Thoracic aorta (tissue), 2 donors: ENCODE measurements at places on chromosomes 2 and 18. TPM values are rescaled to one million over a fixed set of nuclear protein-coding genes. Genes with fewer than 3 reads are reported as not detected.

- no peak for DNase-seq
Observed at GRCh38 chr2:71950256-71951082, 197.2 kb downstream of the CYP26B1 start.

GRCh38 chr2:86037141-86037794 lies 68.4 kb downstream of the POLR1A start:
- peak; percentile 55 for DNase-seq

DNA sequence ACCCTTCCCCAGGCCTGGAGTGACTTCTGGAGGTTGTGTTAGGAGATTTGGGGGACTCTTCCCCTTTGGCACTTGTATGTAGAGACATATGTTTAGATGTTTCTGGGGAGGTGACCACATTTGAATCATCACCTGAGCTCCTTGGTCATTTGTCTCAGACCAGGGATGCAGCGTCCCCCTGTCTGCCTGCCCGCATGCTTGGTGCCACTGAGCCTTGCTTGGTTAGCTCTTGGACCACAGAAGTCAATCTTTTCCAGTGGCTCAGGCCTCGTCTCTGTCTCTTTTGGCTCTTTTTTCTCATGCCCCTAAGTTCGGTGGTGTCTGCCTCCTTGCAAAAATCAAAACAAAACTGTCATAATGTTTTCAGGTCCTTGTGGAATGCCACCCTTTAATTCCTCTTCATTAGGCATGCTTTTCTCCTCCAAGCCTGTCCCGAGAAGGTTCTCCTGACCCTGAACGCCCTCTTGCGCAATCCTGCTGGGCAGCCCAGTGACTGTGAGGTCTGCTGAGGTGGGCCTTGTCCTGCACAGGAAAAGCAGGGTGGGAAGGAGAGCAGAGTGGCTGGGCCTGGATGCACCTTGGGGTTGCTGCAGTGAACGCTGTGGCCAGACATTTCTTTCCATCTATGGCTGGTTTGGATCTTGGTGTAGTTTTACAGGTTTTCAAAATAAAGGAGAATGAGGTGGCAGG lies 24.9 kb downstream of the GLI2 start:
- DNase-seq: no peak

DNA sequence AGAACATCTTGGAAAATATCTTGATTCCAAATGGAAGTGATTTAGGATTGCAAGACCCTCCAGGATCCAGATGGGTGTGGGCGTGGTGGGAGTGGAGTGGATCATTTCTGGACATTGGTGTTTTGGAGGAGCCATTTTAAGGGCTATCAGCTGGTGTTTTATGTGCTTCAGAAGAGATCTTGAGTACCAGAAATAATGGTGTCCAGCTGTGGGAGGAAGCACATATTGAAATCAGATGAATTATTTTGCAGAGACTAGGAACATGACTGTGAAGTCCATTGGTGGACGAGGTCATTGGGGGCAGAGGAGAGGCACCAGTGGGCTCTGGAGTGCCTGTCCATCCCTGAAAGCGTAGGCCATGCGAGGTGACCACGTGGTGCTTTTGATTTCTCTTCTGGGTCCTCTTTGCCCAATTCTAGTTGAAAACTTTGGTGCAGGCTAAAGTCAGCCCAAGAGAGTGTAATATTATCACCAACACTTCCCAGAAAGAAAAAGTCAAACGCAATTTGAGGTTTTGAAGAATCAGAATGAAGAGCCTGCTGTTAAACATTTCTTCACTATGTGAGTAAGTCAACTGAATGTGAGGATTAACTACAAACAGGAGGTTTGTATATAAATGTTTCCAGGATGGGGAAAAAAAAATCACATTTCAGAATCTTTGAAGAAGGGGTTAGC lies 31.6 kb downstream of the RNF144A start:
- no peak for DNase-seq

- DNase-seq: no peak
Observed at GRCh38 chr18:61954096-61954746, 61.4 kb upstream of the RNF152 start.

GRCh38 chr2:226794196-226794661 lies 5.4 kb downstream of the IRS1 start:
- no peak for DNase-seq

GRCh38 chr2:169693360-169693759 lies 845 bp downstream of the CFAP210 start:
- DNase-seq: no peak

DNA sequence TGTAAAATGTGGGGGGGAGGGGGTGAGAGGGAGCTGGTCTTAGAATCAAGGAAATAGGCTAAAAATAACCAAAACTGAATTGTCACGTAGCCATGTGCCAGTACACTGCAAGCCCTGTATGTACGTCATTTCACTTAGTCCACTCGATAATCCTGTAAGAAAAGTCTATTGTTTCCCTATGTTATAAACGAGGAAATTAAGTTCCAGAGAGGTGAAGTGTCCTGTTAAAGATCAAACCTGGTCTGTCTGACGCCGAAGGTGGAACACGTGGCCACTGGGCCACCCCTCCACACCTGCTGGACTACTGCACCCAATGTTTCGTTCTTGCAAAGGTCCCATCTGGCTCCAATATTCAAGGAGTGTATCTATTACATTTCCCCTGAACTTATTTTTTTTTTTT lies 29.6 kb downstream of the TFCP2L1 start:
- DNase-seq: no peak

DNA sequence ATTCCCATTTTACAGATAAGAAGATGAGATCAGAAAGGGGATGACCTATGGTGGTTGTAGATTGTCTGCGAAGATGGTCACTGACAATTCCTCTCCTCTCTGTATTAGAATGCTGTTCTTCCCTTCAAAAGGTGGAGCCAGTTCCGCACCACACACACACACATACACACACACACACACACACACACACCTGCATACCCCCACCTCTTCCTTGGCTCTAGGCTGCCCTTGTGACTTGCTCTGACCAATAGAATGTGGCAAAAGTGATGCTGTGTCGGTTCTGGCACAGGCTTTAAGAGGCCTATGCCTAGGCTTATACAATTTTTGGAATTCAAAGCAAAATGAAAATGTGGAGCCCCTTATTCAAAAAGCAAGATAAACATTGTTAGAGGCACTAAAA lies 88.0 kb downstream of the ZFP36L2 start:
- no peak for DNase-seq

- no peak for DNase-seq
Observed at GRCh38 chr18:47898696-47899095, 31.8 kb downstream of the SMAD2 start.

- DNase-seq: no peak
Observed at GRCh38 chr2:112149194-112149593, 11.0 kb downstream of the FBLN7 start.

GRCh38 chr2:235529621-235530020 lies 35.8 kb downstream of the AGAP1 start:
- DNase-seq: no peak

DNA sequence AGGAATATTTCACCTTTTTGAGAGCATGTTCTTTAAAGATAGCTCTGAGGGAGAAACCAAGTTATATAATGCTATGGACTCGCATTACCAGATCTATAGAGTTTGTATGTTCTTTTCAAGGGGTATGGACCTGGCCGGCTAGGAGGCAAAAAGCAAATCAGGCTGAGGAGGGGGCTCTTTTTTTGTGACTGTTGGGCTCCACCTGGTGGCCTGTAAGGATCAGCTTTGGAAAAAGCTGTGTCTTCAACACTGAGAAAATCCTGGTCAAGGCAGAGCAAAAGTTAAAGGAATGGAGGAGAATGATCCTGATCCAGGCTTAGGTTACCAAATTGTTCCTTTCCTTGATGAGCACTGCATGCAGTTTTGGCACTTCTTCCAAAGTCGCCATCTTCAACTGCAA lies 180.5 kb downstream of the DIS3L2 start:
- DNase-seq: no peak

- no peak for DNase-seq
Observed at GRCh38 chr2:56969513-56969912, 785.7 kb downstream of the CCDC85A start.

GRCh38 chr2:98507461-98507860 lies 62.8 kb downstream of the INPP4A start:
- DNase-seq: no peak

DNA sequence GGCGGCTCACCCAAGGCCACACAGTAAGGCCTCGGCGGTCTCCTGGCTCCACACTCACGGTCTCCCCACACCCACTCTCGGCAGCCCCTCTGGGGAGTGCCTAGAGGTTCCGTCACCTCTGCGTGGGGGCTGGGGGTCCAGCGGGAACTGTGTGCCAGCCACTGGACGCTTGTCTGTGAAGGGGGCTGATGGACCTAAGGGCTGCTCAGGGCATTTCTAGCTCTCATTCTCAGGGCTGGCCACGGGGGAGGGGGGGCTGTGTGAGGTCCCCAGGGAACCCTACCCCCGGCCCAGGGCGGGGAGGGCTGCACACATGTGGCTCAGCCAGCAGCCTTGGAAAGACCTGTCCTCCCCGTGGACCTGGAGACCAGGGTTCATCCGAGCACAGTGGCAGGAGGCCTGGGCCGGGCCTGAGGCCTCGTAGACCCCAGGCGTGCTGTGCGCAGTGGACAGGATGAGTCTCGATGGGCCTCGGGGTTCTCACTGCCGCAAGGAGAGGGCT lies 27.1 kb upstream of the ODC1 start:
- no peak for DNase-seq

DNA sequence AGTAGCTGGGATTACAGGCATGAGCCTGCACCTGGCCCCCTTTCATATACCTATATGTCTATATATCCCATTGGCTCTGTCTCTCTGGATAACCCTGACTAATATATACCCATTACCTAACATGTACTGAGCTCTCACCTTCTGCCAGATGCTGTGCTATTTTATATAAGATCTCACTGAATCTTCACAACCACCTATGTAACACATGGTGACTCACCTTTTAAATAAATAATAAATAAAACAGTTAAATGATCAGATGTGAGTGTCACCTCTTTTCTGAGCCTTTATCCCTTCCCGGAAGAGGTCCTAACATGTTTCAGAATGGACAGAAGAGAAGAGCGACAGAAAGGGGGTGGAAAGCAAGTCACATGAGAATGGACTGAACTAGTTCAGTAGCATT lies 123.1 kb downstream of the SPIRE1 start:
- no peak for DNase-seq

DNA sequence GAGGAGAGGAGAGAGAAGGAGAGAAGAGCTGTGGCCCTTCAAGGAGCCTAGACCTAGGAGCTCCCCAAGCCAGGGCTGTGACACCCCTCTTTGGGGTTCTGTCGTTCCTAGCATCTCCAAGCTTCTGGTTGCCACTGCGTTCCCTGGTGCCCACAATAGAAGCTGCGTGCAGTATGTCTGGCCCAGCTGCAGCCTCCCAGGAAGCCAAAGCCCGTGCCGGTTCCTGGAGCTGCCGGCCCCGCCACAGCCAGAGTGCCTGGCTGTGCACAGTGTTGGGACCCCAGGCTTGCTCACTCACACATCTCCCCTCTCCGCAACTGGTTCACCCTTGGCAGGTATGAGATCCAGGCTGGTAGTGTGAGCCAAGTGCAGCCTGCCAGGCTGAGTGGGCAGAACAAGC lies 367.7 kb upstream of the MC4R start:
- no peak for DNase-seq

- no peak for DNase-seq
Observed at GRCh38 chr2:134080386-134081089, 173.3 kb upstream of the MGAT5 start.

GRCh38 chr2:212249451-212249850 lies 289.2 kb downstream of the ERBB4 start:
- DNase-seq: no peak

DNA sequence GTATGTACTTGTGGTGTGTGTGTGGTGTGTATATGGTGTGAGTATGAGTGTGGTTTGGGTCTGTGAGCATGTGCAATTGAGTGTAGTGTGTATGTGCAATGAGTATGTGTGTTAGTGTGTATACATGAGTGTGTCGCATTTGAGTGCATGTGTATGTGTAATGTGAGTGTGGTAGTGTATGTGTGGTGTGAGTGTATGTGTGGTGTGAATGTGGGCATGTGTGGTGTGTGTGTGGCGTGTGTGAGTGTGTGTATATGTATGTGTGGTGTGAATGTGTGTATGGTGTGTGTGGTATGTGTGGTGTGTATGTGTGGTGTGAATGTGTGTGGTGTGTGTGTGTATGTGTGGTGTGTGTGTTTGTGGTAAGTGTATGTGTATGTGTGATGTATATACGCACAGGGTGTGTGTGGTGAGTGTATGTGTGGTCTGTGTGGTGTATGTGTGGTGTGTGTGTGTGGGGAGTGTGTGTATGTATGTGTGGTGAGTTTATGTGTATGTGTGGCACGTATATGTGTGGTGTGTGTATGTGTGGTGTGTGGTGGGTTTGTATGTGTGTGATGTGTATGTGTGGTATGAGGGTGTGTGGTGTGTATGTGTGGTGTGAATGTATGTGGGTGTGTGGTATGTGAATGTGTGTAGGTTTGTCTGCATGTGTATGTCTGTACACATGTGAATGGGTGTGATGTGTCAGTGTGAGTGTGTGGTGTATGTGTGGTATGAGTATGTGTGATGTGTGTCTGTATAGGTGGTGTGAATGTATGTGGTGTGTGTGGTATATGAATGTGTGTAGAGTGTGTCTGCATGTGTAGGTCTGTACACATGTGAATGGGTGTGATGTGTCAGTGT lies 123.4 kb downstream of the DOCK10 start:
- no peak for DNase-seq

DNA sequence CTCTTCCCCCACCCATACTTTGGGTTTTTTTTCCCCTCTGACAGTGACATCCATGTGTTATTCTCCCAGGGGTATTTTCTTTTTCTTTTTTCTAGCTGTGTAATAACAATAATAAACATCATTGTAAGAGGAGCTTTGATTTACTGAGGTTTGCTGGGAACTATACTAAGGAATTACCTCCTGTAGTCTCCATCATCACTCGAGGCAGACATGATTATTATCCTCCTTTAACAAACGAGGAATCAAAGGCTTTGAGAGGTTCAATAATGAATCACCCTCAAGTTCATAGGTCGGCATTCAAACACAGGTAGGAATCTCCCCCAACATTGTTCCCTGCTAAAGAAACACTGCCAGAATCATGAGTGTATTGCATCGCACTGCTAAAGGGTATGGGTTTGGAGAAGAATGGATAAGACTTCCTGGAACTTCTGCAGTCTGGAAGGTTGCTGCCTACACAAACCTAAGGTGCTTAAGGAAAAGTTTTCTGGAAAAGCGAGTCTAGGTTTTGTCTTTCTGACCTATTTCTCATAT lies 260.2 kb upstream of the SESTD1 start:
- no peak for DNase-seq

GRCh38 chr2:206084870-206085741 lies 868 bp downstream of the INO80D start:
- no peak for DNase-seq

GRCh38 chr2:66572391-66572790 lies 137.5 kb downstream of the MEIS1 start:
- DNase-seq: no peak

GRCh38 chr18:76943542-76944339 lies 121.4 kb downstream of the ZNF236 start:
- DNase-seq: no peak

NCL gene
- total RNA-seq: 210 TPM

KCNJ13 gene
- total RNA-seq: not detected

AFG3L2 gene
- 24.2 TPM for total RNA-seq

VWC2L gene
- total RNA-seq: 0.27 TPM

CABLES1 gene
- 25.7 TPM for total RNA-seq

DAW1 gene
- 1.1 TPM for total RNA-seq

VAPA gene
- total RNA-seq: 195 TPM

SLC66A3 gene
- 124 TPM for total RNA-seq

GNAL gene
- total RNA-seq: 20.4 TPM

TUBA4B gene
- total RNA-seq: not detected

IMPACT gene
- 21.5 TPM for total RNA-seq

DOCK10 gene
- total RNA-seq: 53.0 TPM

GCC2 gene
- 46.0 TPM for total RNA-seq
